ENCODE measurements at places on chromosomes 6 and 20.

DNA sequence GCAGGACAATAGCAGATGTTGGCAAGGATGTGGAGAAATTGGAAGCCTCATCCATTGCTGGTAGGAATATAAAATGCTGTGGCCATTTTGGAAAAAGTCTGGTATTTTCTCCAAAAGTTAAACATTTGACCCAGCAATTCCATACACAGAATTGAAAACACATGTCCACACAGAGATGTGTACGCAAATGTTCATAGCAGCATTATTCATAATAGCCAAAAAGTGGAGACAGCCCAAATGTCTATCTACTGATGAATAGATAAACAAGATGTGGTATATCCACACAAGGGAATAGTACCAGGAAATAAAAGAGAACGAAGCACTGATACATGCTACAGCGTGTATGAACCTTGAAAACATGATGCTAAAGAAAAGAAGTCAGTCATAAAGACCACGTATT lies 40.5 kb downstream of the CFAP61 start:
- H3K36me3 ChIP-seq: peaks cover 3% of the 10 kb centered on the region
- DNase-seq: no peak
- H3K4me1 ChIP-seq: peaks cover 8% of the 10 kb centered on the region
- H3K27me3 ChIP-seq: peaks cover 4% of the 10 kb centered on the region
- H3K27ac ChIP-seq: no peak overlapping the region

GRCh38 chr6:104896914-104897313 lies 37.2 kb upstream of the HACE1 start:
- no peaks in the 10 kb centered on the region for H3K27me3 ChIP-seq
- no peaks in the 10 kb centered on the region for H3K36me3 ChIP-seq
- no peak overlapping the region for H3K4me3 ChIP-seq
- H3K4me1 ChIP-seq: no peaks in the 10 kb centered on the region
- DNase-seq: no peak
- H3K27ac ChIP-seq: no peak overlapping the region

DNA sequence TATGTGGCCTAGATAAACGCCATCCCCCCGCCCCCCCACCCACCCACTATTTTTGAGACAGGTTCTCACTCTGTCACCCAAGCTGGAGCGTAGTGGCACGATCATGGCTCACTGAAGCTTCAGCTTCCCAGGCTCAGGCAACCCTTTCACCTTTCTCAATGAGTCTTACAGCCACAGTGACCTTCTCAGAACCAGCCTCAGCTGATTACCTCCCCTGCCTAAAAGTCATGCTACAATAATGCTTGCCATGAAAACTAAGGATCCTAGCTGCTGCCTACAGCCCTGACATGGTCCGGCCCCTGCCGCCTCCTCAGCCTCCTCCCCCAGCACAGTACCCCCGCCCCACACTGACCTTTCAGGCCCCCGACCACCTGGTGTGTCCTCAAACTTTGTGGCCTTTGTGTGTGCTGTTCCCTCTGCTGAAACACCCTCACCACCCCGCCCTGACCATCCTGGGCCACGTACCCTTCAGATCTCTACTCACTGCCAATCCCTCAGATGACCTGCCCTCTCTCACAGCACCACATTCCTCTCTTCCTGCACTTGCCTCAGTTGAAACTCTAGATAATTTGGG lies 31.3 kb downstream of the PNPLA1 start:
- no peak for DNase-seq
- no peak overlapping the region for H3K4me3 ChIP-seq
- no peak overlapping the region for H3K27ac ChIP-seq
- H3K4me1 ChIP-seq: peaks cover 8% of the 10 kb centered on the region
- peaks cover 3% of the 10 kb centered on the region for H3K27me3 ChIP-seq

- no peak for DNase-seq
- H3K4me1 ChIP-seq: no peaks in the 10 kb centered on the region
- H3K27ac ChIP-seq: no peak overlapping the region
- no peak overlapping the region for H3K4me3 ChIP-seq
Measured at GRCh38 chr6:71138376-71138775, 150.2 kb upstream of the OGFRL1 start.

- H3K4me3 ChIP-seq: no peak overlapping the region
- H3K36me3 ChIP-seq: no peaks in the 10 kb centered on the region
- H3K4me1 ChIP-seq: no peaks in the 10 kb centered on the region
- no peak overlapping the region for H3K27ac ChIP-seq
- DNase-seq: no peak
- no peaks in the 10 kb centered on the region for H3K27me3 ChIP-seq
Measured at GRCh38 chr6:101683884-101684283, 290.4 kb downstream of the GRIK2 start.
